ENCODE measurements at places on chromosomes 16 and 17. TPM values are rescaled to one million over a fixed set of nuclear protein-coding genes. Genes with fewer than 3 reads are reported as not detected.

- DNase-seq, result no peak
Measured at GRCh38 chr17:14428648-14429029, 127.8 kb downstream of the HS3ST3B1 start.

DNA sequence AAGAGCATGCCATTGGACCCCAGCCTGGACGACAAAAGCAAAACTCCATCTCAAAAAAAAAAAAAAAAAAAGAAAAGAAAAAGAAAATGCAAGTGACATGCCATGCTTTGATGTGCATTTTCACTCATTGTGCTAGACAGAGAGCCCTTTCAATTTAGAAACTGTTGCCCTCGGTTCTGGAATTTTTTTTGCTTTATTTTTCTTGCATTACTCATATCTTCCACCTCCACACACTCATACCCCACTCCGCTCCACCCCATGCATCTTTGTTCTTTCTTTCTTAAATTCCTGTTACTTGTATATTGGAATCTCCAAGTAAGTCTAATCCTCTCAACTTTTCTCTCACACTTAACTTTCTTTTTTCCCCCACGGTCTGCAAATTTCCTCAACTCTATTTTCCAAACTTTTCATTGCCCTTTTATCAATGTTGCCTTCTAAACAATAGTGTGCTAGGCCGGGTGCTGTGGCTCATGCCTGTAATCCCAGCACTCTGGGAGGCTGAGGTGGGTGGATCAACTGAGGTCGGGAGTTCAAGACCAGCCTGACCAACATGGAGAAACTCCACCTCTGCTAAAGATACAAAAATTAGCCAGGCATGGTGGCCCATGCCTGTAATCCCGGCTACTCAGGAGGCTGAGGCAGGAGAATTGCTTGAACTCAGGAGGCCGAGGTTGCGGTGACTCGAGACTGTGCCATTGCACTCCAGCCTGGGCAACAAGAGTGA lies 16.8 kb upstream of the SUZ12 start:
- DNase-seq, result no peak

DNA sequence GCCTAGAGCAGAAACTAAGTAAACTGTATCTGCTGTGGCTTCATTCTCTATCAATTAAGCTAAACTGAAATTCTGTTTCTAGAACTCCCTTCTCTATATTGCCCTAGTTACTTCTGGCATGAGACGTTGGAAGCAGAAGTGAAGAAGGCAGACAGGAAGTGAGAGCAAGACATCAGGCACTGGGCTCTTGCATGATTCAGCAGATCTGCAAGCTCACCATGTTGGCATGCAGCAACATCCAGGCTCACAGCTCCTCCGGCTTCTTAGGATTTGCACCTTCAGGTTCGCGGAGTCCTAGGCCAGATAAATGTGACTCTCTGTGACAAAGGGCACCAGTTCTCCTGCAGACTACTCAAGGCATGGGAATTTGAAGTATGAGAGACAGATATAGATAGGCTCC lies 148.3 kb downstream of the CDH8 start:
- no peak for DNase-seq

- no peak for DNase-seq
Measured at GRCh38 chr17:8101721-8102120, 14.2 kb upstream of the ALOX12B start.

DNA sequence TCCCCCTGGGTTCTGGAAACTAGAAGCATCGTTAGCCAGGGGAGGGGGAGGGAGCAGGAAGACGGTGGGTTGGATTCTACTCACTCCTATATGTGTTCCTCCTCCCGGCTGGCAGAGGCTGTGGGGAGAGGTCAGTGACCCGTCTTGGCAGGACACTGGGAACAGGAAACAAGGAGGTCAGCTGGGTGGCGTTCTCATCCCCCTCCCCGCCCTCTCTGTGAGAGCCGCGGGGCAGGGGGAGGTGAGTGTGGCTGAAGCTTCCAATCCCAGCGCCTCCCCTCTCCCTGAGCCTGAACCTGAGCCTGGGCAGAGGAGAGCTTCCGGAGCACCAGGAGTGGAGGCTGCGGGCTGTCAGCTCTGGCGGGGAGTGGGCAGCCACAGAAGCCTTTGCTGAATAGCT lies 12.5 kb downstream of the GPRC5C start:
- no peak for DNase-seq

DNA sequence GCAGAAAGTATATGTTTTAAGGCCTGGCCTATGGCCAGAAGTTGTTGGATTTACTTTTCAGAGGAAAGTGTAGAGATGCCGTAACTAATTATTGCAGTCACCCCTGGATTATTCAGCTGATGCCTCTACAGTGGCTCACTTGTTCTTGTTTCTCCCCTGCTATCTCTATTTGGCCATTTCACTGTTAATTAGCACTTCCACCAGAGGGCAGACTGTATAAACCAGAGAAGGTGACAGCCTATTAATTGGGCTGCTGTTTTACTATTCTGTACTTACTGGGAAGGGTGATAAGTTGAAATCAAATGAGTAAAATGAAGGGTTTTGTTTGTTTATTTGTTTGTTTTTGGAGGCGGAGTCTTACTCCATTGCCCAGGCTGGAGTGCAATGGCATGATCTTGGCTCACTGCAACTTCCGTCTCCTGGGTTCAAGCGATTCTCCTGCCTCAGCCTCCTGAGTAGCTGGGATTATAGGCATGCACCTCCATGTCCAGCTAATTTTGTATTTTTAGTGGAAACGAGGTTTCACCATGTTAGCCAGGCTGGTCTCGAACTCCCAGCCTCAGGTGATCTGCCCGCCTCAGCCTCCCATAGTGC lies 66.0 kb downstream of the CDK12 start:
- no peak for DNase-seq

MGAT5B gene
- polyA plus RNA-seq, result 13.8 TPM

ARHGAP44 gene
- 0.11 TPM for polyA plus RNA-seq

ACAP1 gene
- 6.4 TPM for polyA plus RNA-seq

CDC6 gene
- polyA plus RNA-seq, result 12.8 TPM

SMPD3 gene
- polyA plus RNA-seq, result 0.38 TPM
